ENCODE measurements at places on chromosomes 5 and 9. TPM values are rescaled to one million over a fixed set of nuclear protein-coding genes. Genes with fewer than 3 reads are reported as not detected.

Gene MCTP1
- polyA plus RNA-seq, result 7.2 TPM

Gene HARS2
- 26.6 TPM for polyA plus RNA-seq

Gene WDR38
- 0.11 TPM for polyA plus RNA-seq

Gene DNAI1
- polyA plus RNA-seq, result 0.24 TPM

Gene ANAPC2
- 30.4 TPM for polyA plus RNA-seq

Gene DIRAS2
- 0.61 TPM for polyA plus RNA-seq

Gene PDE8B
- 3.9 TPM for polyA plus RNA-seq

Gene SMIM3
- 7.0 TPM for polyA plus RNA-seq

Gene ADAMTSL1
- polyA plus RNA-seq, result 10.6 TPM
